ENCODE measurements at places on chromosomes 4 and X.

- no peak for DNase-seq
Measured at GRCh38 chr4:79604152-79604551, 196.1 kb upstream of the GK2 start.

DNA sequence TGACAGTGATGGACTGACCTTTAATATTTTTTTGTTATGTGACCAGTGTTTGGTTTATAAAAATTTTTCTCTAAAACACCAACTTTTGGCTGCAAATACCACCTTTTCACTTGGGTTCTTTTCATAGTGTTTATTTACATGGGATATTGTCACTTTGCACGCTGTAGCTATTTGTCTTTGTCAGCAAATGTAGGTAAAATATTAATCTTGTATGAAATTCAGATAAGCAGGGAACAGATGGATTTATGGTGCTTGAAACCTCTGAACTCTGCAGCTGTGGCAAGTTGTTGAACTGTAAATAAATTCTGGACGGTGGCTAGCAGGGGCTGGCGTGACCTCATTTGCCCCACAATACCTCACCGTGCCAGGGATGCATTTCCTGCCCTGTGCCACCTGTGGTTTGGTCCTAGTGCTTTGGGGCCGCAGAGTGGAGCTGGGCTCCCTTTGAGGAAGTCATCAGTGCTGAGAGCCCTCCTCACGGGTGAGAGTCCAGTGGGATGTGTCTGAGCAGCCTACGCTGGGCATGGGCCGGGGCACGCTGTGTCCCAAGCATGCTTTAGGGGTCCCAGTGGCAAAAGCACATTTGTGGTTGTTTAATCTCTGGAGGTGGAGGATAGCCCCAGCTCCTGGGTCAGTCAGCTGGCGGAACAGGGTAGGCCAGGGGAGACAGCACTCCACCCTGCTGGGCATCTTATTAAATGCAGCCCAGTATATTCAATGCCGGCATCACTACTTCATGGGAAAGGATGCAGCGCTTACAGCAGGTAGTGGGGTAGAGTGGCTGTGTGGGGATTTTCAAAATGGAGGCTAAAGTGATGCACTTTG lies 108.6 kb downstream of the TBL1X start:
- DNase-seq, result peak; percentile 55

DNA sequence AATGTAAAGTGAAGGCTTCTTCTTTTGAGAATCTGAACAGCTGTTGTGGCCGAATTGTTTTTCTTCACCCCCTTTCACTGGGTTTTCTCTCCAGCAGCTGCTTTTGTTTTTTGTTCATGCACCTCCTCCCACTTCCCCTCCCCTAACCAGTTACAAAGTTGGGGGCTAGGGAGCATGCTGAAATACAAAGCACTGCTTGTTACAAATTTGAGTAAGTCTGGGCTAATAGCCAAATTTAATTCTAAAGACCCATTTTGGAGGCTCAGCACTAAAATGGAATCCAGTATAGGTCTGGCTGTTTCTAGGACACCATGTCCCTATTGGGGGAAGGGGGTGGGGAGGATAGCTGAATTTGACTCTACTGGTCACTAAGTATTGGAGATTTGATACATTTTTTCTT lies 89.2 kb upstream of the GPM6B start:
- no peak for DNase-seq

GRCh38 chrX:123201720-123202119 lies 17.6 kb downstream of the GRIA3 start:
- no peak for DNase-seq

GRCh38 chr4:159014859-159015258 lies 88.0 kb upstream of the RAPGEF2 start:
- DNase-seq, result no peak

DNA sequence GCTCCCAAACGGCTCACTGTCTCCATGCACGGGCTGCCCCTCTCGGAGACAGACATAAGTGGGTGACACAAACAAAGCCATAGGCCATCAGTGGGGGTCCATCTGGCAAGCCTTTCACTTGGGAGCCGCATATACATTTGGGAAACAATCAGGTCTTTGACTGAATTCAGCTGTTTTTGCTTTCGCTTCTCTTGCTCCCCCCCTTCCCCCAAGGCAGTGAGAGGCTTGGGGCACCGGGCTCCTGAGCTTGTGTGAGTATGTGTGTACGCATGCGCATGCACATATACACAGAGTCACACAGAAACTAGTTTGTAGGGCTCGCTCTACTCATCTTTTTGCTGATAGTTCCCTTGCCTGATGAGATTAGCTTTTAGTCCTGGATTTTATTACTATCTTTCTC lies 284.4 kb downstream of the AFF2 start:
- peak; percentile 6 for DNase-seq

DNA sequence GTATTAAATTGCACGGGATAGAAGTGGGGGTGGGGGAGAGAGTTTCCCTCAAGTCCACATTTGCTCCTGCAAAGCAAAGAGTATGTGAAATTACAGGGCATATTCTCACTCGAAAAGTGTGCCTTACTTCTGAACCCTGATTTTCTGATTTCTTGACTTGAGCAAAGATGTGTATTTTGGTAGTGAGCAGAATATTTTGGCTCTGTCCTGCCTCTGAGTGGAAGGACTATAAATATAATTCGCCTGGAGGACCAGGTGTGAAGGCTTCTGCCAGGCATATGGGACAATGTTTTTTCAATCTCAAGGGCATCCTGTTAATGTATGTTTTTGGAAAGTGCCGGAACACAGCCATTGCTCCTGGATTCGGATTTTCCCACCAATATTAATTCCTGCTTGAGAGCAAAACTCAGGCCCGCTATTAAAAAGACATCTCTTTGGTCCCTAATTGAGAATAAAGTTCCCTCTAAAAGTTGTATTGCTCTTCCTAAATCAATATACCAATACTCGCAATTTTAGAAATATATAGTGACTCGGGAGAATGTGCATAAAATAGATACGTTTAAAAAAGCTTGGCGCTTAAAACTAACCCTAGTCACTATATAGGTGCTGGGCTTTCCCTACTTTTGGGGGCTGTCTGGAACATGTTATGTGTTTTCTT lies 15.3 kb upstream of the PITX2 start:
- no peak for DNase-seq

DNA sequence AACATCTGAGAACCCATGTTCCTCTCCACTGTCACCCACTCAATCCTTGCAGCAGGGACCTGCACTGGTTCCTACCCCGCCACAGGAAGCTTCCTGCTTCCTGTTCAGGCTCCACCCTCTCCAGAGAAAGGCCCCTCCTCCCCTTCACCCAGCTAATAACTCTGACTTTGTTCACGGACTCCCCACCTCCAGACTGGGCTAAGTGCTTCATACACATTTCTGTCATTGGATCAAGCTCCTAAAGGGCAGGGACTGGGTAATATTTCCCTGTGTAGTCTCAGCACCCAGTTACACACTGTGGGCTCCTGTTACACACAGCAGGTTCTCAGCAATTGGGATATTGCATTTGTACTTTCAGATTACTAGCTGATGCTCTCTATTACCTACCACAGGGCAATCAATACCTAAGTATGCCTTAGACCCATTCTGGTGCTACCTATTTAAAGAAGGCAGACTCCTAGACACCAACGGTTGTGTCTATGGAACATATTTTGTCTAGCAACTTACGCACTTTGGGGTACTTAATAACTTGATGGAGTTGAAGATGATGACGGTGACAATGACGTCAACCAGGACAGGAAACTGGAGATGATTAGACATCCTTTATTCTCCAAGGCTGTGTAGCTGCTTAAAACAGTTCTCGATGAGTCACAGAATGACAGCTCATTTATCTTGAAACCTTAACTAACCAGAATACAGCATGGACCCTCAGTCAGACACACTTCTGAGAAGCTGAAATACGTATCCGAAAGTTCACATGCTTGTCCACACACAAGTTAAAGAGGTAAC lies 58.1 kb downstream of the MAML3 start:
- DNase-seq, result no peak

- DNase-seq, result no peak
Measured at GRCh38 chrX:154123241-154124219, 20.5 kb upstream of the OPN1LW start.

GRCh38 chrX:12956704-12957534 lies 18.0 kb upstream of the TMSB4X start:
- peak; percentile 59 for DNase-seq

DNA sequence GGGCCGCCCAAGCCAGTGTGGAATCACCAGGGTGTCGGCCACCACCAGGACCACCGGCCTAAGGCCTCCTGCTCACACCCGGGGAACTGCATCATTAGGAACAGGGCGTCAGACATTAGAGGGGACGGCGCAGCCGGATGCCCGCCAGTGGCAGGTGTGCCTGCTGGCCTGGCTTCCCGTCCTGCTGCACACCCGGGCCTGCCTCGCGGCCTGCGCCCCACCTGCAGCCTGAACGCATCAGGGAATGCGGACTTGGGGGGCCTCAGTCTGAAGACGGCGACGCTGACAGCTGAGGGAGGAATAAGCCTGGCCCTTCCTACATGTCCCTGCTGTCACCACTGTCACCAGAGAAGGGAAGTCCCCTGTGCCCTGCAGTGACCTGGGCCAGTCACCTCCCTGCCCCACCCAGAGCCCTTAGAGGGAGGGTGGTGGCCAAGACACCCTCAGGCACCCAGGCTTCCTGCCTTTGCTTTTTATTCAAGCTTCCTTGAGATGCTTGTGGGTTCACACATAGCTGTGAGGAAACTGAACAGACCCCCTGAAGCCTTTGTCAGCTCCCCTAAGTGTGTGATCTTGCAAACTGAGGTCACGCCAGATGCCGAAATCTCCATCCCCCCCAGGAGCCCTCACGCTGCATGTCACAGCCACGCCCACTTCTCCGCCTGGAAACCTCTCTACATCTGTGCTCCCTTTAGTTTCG lies 3.2 kb downstream of the DGKQ start:
- DNase-seq, result no peak

Measured in H7 (cell line).